ENCODE measurements at places on chromosomes 4 and X.

- no peak for DNase-seq
Observed at GRCh38 chrX:150262456-150262855, 100.7 kb upstream of the MAMLD1 start.

- DNase-seq = no peak
Observed at GRCh38 chrX:106139048-106139447, 29.1 kb upstream of the PWWP3B start.

GRCh38 chr4:157220371-157220881 lies at the start of gene GRIA2:
Gene GRIA2 (plus strand): TSS chr4:157220728. CDS start chr4:157221043, 315 bp downstream.
- DNase-seq = no peak

DNA sequence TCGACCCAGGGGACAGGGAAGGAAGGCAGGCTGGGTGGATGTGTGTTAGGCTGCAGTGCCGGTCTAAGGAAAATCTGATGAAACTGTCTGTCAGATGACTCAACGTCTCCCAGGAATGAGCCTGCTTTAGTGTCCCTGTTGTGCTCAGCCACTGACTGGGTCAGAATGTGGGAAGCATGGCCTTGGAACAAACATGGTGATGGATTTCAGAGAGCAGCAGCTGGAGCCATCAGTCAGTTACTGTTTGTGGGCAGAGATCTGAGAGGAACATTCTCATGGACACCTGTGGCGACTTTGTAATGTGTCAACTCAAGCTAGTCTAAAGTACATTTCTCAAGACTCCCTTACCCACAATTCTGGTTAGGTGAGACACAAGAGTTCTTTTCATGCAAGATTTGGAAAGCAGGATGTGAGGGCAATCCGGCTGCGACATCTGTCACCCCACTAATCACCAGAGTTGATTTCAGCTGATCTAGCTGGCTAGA lies 63.2 kb downstream of the ANAPC10 start:
- no peak for DNase-seq

- no peak for DNase-seq
Observed at GRCh38 chrX:20531667-20532066, 265.0 kb upstream of the RPS6KA3 start.

GRCh38 chrX:43728002-43728401 lies 71.9 kb downstream of the MAOA start:
- DNase-seq = no peak

DNA sequence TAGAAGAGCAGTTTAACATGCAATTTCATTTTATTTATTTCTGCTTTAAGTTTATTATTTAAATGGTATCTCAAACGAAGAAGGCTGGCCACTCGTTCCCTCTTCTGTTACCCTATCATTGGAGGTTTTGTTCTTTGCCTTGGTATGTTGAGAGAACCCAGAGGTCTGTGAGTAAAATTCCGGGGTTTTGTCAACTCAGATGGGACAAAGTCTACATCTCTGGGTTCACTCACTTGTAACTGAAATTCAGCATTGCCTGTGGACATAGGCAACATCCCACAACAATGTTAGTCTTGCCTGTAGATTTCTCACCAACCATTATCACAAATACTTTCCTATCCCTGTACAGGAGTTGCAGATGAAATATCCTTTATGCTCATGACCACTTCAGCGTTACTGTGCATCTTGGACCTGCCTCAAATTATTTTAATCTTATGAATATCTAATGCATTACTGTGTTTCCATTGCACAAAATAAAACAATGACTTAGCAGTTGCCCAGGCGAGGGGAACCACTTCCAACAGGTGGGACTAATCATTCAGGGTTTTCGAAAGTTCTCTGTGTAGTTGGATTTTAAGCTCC lies 33.5 kb upstream of the CD99 start:
- DNase-seq = no peak

- no peak for DNase-seq
Observed at GRCh38 chrX:65926095-65927019, 113.5 kb downstream of the VSIG4 start.
